ENCODE measurements at places on chromosomes 2 and 18.

DNA sequence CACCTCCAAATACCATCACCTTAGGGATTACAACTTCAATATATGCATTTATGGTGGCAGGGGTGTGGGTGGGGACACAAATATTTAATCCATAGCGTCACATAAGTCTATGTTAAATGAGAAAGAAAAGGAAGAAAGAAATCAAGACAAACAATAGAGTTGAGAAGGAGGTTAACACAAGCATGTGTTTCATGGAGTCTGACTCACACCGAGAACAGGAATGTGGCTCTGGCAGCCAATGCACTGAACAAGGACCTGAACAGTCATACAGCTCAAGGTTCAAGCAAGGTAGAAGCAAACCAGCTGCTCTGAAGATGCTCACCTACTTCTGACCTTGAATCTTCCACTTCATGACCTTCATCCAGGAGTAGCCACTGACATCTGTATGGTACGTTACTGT is 36.2 kb upstream of the LPIN1 start:
- DNase-seq, result no peak

GRCh38 chr2:120528051-120528692 is 182.2 kb downstream of the INHBB start:
- DNase-seq, result no peak

- DNase-seq, result no peak
Observed at GRCh38 chr2:42812899-42813479, 20.6 kb upstream of the HAAO start.

GRCh38 chr2:230665263-230665691 is 47.4 kb upstream of the CAB39 start:
- DNase-seq, result no peak

- DNase-seq, result no peak
Observed at GRCh38 chr18:70931942-70932814, 643.3 kb downstream of the SOCS6 start.

- DNase-seq, result no peak
Observed at GRCh38 chr2:10863047-10863446, 48.7 kb upstream of the KCNF1 start.

Data from T-helper 2 cell treated with Interferon-gamma antibody and Interleukin-4, amounts not matched to agents 5 μg/mL and 100 μg/mL, for 36 hours (primary cell).